ENCODE measurements at places on chromosomes 4 and X. TPM values are rescaled to one million over a fixed set of nuclear protein-coding genes. Genes with fewer than 3 reads are reported as not detected.

The STK32B gene
- polyA plus RNA-seq = 1.3 TPM

The NLRP2B gene
- polyA plus RNA-seq = not detected

The YY2 gene
- 2.0 TPM for polyA plus RNA-seq

The FAM13A gene
- polyA plus RNA-seq = 16.7 TPM

The XK gene
- 1.3 TPM for polyA plus RNA-seq

The SLC6A14 gene
- polyA plus RNA-seq = not detected

The CENPVL3 gene
- not detected for polyA plus RNA-seq
